ENCODE measurements at places on chromosomes 13 and 19. TPM values are rescaled to one million over a fixed set of nuclear protein-coding genes. Genes with fewer than 3 reads are reported as not detected.

The ZNF560 gene
- total RNA-seq, result not detected

The LILRA2 gene
- not detected for total RNA-seq

The MCF2L gene
- 0.31 TPM for total RNA-seq

The APC2 gene
- total RNA-seq, result 1.3 TPM

The NLRP13 gene
- not detected for total RNA-seq

The ZNF649 gene
- total RNA-seq, result 0.26 TPM

The ZNF568 gene
- 1.2 TPM for total RNA-seq

The TEX26 gene
- total RNA-seq, result not detected

The CD70 gene
- total RNA-seq, result 24.8 TPM

The CNMD gene
- not detected for total RNA-seq

The TBC1D17 gene
- total RNA-seq, result 21.8 TPM

The MAP4K1 gene
- total RNA-seq, result 0.54 TPM

The CNN1 gene
- 0.40 TPM for total RNA-seq

The NKPD1 gene
- 0.13 TPM for total RNA-seq

The CASP14 gene
- total RNA-seq, result not detected

The ZNF304 gene
- total RNA-seq, result 2.1 TPM

The CYP4F12 gene
- total RNA-seq, result 2.3 TPM

The HCN2 gene
- total RNA-seq, result 40.1 TPM

The AXL gene
- total RNA-seq, result 127 TPM

The IFNL1 gene
- total RNA-seq, result not detected

All from A549 treated with RU486 at 1 μM for 4 hours (cell line).